Progenitor cell of endocrine pancreas (in vitro differentiated cells): ENCODE measurements at places on chromosomes 13 and 19. TPM values are rescaled to one million over a fixed set of nuclear protein-coding genes. Genes with fewer than 3 reads are reported as not detected.

POSTN gene
- total RNA-seq: 1.5 and 2.0 TPM in 2 replicates

DNA sequence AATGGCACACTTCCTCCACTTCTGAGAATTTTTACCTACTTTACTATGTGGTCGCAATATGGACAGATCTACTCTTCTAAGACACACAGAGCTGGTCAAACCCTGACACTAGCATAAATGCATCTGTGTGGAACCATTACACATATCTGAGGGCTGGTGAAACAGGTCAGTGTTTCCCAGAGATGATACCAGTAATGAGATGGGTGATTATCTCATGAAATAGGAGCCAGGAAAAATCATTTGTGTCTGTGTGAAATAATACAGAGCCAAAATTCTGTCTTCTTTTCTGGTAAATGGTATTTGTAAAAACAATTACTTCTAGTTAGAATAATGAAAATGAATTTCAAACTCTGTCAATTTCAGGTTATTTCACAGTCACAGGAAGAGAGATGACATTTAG lies 71.6 kb upstream of the FARP1 start:
- H3K4me1 ChIP-seq: peaks cover 3% of the 10 kb centered on the region
- H3K27me3 ChIP-seq: no peaks in the 10 kb centered on the region
- DNase-seq: no peak
- no peak overlapping the region for H3K27ac ChIP-seq
- H3K4me3 ChIP-seq: no peak overlapping the region

GRCh38 chr13:92537471-92537870 lies 689.1 kb upstream of the GPC6 start:
- H3K4me1 ChIP-seq: no peaks in the 10 kb centered on the region
- H3K27ac ChIP-seq: no peak overlapping the region
- no peak overlapping the region for H3K4me3 ChIP-seq
- no peaks in the 10 kb centered on the region for H3K36me3 ChIP-seq
- DNase-seq: no peak
- H3K27me3 ChIP-seq: no peaks in the 10 kb centered on the region

GRCh38 chr19:37333457-37333856 lies 37.4 kb upstream of the ZNF527 start:
- H3K36me3 ChIP-seq: peaks cover 12% of the 10 kb centered on the region
- peak overlapping the region; percentile 34 for H3K4me3 ChIP-seq
- H3K27me3 ChIP-seq: no peaks in the 10 kb centered on the region
- no peak for DNase-seq
- no peak overlapping the region for H3K27ac ChIP-seq

DNA sequence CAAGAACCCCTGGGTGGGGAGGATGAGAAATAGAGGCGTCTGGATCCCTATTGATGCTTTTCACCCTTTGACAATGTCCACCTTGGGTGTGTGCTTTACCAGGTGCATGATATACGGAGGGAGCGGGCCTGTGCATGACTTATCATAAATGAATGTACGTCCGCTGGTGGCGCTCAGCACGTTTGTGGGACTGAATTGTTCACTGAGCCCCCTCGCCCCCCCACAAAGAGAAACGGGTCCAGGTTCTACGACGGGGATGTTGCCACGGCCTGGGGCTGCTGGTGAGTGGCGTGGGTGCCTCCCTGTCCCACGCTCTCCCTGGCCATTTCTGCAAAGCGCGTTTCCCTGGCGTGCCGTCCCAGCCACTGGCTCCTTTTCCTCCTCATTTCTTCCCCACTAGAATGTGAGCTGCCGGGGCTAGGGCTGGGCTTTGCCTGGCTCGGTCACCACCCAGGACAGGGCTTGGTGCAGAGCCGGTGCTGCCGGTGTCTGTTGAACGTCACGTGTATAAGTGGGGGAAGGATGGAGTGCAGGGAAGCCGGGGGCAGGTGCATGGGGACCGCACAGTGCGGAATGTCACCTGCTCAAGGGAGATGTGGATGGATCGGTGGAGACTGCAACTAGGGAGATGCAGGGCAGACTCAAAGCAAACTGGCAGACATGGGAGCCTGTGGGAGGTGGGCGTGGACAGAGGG lies 21.6 kb downstream of the LRRC4B start:
- H3K27me3 ChIP-seq: peaks cover 31% of the 10 kb centered on the region
- H3K36me3 ChIP-seq: no peaks in the 10 kb centered on the region
- no peak for DNase-seq
- no peak overlapping the region for H3K27ac ChIP-seq
- no peak overlapping the region for H3K4me3 ChIP-seq

SCEL gene
- not detected in 2 replicates for total RNA-seq

DNA sequence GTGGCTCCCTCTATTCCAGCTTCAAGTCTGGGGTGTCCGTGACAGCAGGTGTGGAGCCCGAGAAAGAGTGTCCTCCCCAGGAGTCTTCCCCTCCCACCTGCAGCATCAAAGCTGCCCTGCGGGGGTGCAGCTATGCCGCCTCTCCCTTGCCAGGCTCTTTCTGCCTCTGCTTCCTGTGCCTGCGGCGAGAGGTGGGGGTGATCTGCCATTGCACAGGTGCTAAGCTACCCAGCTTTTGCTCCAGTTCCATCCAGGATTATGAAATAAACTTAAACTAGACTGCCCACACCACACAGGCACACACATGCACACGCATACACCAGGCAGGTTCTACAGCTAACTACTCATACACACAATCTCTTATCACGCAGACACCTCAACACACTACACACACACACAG lies 104.7 kb upstream of the CLDN10 start:
- no peaks in the 10 kb centered on the region for H3K36me3 ChIP-seq
- H3K27ac ChIP-seq: no peak overlapping the region
- H3K4me1 ChIP-seq: no peaks in the 10 kb centered on the region
- no peaks in the 10 kb centered on the region for H3K27me3 ChIP-seq

DIAPH3 gene
- 11.4 and 14.0 TPM in 2 replicates for total RNA-seq

ACER1 gene
- total RNA-seq: not detected in 2 replicates

- DNase-seq: no peak
- no peak overlapping the region for H3K4me3 ChIP-seq
- H3K4me1 ChIP-seq: no peaks in the 10 kb centered on the region
These were observed 8.7 kb upstream of the ZNF492 start for GRCh38 chr19:22625266-22626035.

ZNF497 gene
- total RNA-seq: 11.7 and 13.4 TPM in 2 replicates

DNA sequence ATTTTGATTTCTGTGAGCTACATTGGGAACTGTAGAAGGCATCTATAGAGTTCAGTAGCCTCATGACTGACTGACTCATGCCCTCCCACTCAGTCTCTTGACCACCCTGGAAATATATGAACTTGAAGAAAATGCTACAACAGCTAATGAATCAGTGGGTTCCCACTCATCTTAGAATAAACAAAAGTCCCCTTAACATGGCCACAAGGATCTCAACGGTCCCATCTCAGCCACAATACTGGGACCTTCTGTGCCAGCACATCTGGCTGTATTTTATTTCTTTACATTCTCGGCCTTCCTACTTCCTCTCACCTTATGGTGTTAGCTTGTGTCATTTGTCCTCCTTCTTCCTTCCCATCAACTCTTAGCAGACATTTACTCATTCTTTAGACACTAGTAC lies 619.8 kb downstream of the DCT start:
- no peak overlapping the region for H3K4me3 ChIP-seq
- no peaks in the 10 kb centered on the region for H3K27me3 ChIP-seq
- no peaks in the 10 kb centered on the region for H3K36me3 ChIP-seq
- H3K27ac ChIP-seq: no peak overlapping the region

DNA sequence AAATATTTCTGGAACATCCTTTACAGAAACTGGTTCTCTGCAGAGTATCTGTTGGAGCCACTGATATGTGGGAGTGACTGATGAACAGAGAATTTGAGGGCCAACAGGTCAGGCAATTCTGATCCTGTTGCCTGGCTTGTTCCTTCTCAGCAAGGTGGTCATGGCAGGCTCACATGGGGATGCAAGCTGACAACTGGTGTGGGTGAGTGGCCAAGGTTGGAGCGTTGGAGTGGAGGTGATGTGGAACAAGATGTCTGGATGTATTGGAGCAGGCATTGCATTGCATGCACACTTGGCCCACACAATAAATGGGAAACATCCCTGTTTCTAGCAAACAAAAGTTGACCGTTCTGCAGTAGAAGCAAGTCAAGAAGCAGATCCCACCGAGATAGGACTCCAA lies 380.7 kb downstream of the ZNF536 start:
- no peak overlapping the region for H3K27ac ChIP-seq
- peaks cover 3% of the 10 kb centered on the region for H3K27me3 ChIP-seq

DNA sequence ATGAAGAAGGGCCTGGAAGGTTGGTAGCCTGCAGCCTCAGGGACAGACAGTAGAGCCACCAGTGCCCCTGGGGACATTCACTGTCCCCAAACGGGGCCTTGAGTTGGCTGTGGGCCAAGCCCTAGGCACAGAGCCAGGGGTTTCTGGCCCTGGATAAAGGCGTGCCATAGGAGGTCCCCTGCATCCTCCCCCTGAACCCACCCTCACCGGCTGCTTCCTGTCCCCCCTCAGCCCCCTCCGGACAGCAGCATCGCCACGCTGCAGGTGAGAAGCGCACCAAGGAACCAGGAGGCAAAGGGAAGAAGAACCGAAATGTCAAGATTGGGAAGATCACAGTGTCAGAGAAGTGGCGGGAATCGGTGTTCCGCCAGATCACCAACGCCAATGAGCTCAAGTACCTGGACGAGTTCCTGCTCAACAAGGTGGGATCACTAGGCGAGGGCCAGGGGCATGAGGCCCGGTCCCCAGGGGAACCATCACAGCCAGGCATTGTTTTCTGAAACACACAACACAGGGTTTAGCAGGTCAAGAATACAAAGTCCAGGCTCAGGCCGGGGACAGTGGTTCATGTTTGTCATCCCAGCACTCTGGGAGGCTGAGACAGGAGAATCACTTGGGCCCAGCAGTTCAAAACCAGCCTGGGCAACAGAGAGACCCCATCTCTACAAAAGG lies 14.6 kb upstream of the USE1 start:
- H3K36me3 ChIP-seq: peaks cover 33% of the 10 kb centered on the region
- no peaks in the 10 kb centered on the region for H3K4me1 ChIP-seq
- no peak overlapping the region for H3K27ac ChIP-seq
- H3K4me3 ChIP-seq: no peak overlapping the region
- no peaks in the 10 kb centered on the region for H3K27me3 ChIP-seq
- no peak for DNase-seq

DNA sequence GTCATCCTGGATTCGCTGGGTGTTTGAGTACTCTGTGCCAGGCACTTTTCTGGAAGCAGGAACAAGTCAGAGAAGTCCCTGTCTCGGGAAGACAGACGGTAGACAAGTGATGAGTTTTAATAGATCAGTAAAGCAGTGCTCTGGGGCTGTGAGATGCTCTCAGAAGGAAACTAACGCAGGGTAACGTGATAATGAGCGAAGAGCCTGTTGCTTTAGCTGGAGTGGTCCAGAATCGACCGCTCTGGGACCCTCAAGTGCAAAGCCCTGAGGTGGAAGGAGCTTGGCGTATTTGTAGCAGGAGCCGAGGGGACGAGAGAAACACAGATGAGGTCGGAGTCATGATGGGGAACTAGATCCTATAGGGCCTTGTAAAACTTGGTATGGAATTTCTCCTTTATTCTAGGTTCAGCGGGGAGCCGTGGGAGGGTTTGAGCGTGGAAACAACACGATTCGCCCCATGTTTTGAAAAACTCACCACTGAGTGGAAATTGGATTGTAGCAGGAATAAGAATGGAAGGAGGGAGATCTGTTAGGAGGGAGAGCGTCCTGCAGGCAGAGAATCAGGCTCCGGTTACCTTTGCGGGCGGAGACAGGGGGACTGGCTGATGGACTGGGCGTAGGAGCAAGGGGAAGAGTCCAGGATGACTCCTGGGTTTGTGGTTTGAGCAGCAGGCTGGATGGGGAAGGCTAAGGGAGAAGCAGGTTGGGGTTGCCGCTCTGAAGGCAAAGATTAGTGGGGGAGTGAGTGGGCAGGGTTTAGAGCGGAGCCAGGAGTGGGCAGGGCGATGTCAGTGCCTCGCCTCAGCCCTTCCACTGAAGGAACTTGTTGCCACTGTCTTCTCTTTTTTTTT lies 763 bp downstream of the POLD1 start:
- H3K36me3 ChIP-seq: peaks cover 13% of the 10 kb centered on the region
- DNase-seq: no peak
- H3K4me3 ChIP-seq: peak overlapping the region; percentile 96
- no peaks in the 10 kb centered on the region for H3K27me3 ChIP-seq
- peaks cover 19% of the 10 kb centered on the region for H3K4me1 ChIP-seq

DNA sequence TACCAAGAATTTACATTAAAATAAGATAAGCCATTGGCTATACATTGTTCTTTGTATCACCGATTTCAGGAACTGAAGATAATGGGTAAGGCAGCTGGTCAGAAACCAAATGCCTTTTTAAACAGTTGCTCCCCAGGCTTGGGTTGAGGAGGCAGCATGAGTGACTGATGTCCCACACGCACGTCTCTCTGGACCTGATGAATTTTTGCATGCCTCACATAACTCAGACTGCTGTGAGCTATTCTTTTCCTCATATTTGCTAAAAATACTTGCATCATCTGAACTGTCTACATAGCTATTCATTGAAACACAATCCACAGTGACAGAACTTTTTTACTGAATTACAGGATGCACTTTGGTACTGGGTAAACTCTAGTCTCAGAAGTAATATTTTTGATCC lies 123.6 kb upstream of the MAB21L1 start:
- H3K4me1 ChIP-seq: no peaks in the 10 kb centered on the region
- no peak for DNase-seq
- no peak overlapping the region for H3K4me3 ChIP-seq

DNA sequence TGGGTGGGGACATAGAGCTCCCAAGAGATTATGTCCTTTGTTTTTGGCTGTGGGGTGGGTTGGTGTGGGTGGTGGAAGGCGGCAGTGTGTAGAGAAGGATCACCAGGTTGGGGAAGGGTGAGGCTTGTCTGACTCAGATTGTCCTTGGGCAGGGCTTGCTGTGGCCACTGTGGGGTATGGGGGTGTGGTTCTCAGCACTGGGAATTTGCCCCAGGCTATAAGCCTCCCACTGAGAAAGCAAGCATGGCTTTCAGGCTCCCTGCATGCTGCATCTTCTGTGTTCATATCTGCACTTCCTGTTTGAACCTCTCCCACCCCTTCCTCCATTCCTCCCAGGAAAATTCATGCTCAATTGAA lies 34.9 kb downstream of the DNAJC15 start:
- H3K27ac ChIP-seq: peak overlapping the region; percentile 26
- H3K4me3 ChIP-seq: peak overlapping the region; percentile 39
- peaks cover 36% of the 10 kb centered on the region for H3K4me1 ChIP-seq
- no peaks in the 10 kb centered on the region for H3K27me3 ChIP-seq
- peaks cover 28% of the 10 kb centered on the region for H3K36me3 ChIP-seq
- no peak for DNase-seq

DNA sequence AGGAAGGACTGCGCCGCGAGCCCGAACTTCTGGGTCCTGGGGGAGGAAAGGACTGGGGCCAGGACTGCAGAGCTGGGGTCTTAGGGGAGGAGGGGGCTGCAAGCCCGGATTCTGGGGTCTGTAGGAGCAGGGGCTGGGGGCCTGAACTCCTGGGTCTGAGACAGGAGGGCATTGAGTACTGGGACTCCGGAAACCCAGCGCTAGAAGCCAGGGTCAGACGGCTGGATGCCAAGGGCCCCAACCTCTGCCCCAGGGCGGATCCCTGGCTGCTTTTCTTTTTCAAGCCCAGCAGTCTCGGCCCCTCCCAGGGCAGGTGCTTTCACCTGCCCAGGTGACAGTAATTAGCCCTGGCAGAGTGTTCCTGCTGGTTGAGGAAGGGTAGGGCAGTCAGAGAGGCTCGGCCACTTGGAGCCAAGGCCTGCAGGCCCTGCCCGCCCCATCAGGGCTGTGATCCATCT lies 2.3 kb downstream of the MYH14 start:
- peak overlapping the region; percentile 73 for H3K4me3 ChIP-seq
- peaks cover 3% of the 10 kb centered on the region for H3K4me1 ChIP-seq
- peaks cover 20% of the 10 kb centered on the region for H3K27me3 ChIP-seq
- H3K36me3 ChIP-seq: peaks cover under 1% of the 10 kb centered on the region
- H3K27ac ChIP-seq: peak overlapping the region; percentile 92
